ENCODE measurements at places on chromosomes 16 and 17.

DNA sequence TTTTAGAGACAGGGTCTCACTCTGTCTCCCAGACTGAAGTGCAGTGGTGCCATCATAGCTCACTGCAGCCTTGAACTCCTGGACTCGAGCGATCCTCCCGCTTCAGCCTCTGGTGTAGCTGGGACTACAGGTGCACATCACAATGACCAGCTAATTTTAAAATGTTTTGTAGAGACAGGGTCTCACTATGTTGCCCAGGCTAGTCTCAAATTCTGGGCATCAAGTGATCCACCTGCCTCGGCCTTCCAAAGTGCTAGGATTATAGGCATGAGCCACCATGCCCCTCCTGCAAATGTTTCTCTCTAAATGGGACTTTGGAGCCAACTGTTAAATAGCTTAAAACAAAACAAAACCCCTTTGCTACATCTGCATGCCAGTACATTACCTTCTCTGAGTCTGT lies 82.2 kb upstream of the BRD7 start:
- no peak for DNase-seq

GRCh38 chr16:58419241-58419990 lies 27.1 kb downstream of the GINS3 start:
- no peak for DNase-seq

GRCh38 chr16:57427307-57427706 lies 19.9 kb downstream of the CIAPIN1 start:
- no peak for DNase-seq

- no peak for DNase-seq
These were observed 11.7 kb upstream of the LLGL1 start for GRCh38 chr17:18213666-18214270.

DNA sequence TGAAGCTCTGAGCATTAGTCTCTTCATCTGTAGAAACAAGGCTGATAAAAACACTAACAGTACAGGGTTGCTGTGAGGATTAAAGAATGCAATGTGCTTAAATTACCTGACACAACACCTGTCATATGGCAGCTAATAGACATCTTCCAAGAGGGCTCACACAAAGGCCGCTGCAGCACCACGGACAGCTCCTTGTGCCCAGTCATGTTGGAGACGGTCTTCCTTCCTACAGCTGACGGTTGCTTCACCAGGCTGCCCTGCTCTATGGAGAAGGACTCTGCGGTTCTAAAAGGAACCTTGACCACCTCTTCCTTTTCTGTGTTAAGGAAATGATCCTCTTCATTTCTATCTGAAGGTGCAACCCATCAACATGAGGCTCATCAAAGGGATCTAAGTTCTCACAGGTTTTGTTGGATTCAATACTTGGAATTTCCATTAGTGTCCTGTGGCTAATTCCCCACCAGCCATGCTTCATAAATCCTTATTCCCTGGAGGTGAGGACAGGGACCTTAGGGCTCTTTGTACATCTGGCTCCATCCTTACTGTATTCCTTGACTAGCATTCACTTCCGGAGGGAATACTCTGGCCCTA lies 138.9 kb upstream of the CES5A start:
- DNase-seq = no peak

DNA sequence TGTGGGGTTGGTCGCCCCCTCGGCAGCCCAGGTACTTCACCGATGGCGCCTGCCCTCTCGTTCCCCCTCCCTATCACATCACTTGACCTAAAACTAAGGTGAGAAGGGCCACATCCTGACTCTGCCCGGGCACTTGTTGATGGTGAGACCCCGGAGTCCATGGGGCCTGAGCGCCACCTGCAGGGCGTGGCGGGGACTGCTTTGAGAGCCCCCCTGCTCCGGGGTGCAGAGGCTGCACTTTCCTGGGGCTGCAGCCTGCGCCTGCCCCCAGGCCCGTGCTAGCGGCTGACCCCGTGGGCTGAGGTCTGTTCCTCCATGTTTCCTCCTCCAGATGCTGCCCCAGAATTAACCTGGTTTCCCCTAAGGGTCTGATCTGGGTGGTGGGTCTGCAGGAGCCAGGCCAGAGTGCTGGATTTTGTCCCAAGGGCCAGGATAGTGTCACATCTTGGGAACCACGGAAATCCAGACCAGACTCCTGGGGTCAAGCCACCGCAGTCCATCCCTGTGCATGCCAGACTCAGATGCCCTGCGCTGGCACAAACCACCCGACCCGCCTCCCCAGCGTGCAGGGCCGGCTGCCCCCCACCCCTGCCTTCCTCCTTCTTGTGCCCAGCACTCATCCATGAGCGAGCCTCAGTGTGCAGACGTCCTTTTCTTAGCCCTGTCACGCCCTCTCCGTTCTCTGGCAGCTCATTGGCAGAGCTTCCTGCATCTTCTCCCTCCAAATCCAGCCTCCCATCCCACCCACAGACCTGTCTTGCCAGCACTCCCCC lies 2.7 kb downstream of the NDUFAF8 start:
- peak; percentile 46 for DNase-seq

DNA sequence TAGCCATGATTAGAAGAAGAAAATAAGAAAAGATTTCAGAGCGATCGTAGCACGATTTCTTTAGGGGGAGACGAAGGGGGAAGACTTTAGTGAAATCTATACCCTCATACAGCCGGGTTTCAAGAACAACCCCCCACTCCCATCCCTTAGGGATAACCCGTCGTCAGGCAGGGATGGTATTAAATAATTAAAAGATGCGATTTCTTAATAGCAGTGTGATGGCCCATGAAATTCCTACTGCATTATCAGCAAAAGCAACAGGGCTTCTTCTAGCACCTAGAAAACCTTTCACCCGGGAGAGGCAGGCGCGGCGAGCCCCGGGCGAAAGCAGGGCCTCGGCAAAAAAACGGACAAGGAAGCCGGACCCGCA lies 1.4 kb downstream of the CDH11 start:
- DNase-seq = no peak

- no peak for DNase-seq
These were observed 96.1 kb downstream of the C17orf67 start for GRCh38 chr17:56737421-56738161.

DNA sequence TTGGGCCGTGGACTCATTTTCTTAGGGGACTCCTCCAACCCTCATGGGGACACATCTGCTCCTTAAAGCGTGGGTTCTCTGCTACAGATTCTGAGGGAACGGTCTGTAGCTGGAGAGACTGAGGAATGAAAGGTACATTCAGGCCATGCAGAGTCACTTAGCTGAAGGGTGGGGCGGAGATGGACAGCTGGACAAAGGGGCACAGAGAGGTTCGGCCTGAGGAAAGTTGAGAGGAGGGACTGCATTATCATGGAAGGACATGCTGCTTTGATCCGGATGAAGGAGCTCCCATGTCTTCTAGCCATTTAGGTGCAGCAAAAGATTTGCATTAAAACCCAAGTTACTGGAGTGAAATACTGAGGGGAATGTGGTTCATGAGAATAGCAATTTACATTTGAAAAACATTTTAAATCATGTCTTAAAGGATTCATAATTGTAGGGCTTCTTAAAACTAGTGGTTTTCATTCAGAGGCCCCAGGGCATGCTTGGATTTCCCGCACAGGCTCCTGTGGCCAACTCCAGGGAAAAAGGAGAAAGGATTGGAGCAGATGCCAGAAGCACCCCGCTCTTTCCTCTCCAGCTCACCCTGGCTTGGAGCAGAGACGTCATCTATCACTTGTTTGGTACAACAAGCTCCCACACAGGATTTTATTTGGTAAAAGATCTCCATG lies 54.2 kb downstream of the CDRT4 start:
- DNase-seq = no peak

GRCh38 chr17:28443901-28444638 lies 29.4 kb upstream of the SLC13A2 start:
- no peak for DNase-seq

DNA sequence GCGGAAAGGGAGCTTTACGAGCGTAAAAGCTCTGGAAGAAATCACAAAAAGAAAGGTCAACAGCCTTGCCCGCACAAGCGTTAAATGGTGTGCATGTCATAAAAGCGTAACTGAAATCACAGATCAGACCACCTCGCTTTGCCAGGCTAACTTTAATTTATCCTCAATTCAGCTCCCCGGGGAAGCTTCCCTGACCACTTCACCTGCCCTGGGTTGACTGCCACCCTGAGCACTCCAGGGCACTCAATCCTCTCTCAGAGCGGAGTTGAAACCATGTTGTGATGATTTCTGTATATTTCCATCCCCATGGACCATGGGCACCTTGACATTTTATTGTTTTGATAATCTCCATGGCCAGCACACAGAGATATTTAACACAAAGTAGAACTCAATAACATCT lies 16.1 kb upstream of the NAGS start:
- no peak for DNase-seq

GRCh38 chr17:46810837-46811236 lies 7.7 kb downstream of the WNT3 start:
- DNase-seq = no peak

GRCh38 chr16:67528870-67529581 lies 397 bp downstream of the RIPOR1 start:
- no peak for DNase-seq

DNA sequence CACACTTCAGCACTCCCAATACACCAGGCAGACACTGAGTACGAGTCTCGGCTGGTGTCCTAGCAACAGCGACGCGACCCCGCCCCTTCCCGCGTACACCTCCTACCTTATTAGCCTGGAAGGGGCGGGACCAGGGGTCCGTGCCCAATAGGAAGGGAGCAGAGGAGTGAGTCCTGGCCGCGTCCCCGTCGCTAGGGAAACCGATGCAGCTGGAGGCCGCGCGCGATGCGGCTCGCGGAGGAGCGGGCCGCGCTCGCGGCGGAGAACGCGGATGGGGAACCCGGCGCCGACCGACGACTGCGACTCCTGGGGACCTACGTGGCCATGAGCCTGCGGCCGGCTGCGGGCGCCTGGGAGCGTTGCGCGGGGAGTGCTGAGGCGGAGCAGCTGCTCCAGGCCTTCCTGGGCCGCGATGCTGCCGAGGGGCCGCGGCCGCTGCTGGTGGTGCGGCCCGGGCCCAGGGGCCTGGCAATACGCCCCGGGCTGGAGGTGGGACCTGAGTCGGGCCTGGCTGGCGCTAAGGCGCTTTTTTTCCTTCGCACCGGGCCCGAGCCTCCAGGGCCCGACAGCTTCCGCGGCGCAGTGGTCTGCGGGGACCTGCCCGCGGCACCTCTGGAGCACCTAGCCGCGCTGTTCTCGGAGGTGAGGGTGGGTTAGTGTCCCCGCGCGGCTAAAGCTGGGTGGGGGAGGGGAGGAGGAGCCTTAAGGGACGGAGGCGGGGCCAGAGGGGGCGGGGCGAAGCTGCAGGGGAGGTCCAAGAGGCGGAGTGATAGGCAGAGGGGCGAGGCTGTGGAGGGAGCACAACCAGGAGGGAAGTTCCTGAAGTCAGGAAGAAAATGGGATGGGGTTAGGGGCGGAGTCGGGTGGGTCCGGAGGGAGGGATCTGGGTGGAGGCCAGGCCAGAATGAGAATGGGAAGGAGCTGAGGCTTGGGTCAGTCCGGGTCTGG lies at the start of gene DNAH9:
Gene DNAH9, plus strand, starts transcription at position 197 of the 948 bp plus-strand sequence. Its CDS starts 29 bp downstream, at position 226.
- no peak for DNase-seq

DNA sequence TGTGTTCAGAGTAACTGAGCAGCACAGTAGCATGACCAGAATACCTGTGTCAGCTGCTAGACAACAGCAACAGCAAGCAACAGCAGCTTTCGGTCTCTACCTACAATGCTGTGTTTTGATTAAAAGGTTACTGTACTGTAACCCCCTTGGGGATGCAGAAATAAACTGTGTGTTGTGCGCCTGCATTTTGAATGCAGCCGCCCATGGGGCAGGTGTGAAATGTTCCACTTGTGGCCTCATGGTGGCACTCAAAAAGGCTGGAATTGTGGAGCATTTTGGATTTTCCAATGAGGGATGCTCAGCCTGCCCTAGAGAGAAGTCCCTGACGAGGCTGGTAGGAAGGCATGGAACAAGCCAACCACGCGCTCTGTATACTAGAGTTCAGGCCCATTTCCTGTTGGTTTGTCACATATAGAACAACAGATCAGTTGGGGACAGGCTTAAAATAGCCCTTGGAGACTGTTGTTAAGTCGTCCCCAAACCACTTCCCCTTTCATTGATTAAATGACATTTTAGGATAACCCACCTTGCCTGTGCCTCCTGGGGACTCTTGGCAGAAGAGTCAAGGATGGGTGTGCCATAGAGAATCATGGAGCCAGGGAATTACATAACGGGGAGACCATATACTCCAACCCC lies 27.1 kb downstream of the SCPEP1 start:
- no peak for DNase-seq

GRCh38 chr17:65556014-65556909 lies 5.2 kb downstream of the AXIN2 start:
- peak; percentile 86 for DNase-seq

DNA sequence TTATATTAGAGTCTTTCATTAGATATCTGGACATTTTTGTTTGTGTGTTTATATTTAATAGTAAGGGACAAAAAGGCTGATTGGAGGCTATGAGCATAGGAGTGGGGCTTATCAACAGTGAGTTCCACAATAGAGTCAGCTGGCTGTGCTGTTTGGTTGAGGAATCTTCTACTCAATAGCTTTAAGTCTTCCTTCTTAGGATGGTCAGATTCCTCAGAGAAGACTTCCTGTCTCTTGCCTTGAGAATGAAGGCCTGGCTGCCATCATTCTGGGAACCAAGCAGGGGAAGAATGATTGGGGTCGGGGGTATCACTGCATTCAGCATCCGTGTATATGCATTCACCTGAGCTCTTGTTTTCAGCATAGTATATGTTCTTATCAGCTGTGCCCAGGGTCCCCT lies 31.9 kb upstream of the ABCC11 start:
- DNase-seq = no peak

DNA sequence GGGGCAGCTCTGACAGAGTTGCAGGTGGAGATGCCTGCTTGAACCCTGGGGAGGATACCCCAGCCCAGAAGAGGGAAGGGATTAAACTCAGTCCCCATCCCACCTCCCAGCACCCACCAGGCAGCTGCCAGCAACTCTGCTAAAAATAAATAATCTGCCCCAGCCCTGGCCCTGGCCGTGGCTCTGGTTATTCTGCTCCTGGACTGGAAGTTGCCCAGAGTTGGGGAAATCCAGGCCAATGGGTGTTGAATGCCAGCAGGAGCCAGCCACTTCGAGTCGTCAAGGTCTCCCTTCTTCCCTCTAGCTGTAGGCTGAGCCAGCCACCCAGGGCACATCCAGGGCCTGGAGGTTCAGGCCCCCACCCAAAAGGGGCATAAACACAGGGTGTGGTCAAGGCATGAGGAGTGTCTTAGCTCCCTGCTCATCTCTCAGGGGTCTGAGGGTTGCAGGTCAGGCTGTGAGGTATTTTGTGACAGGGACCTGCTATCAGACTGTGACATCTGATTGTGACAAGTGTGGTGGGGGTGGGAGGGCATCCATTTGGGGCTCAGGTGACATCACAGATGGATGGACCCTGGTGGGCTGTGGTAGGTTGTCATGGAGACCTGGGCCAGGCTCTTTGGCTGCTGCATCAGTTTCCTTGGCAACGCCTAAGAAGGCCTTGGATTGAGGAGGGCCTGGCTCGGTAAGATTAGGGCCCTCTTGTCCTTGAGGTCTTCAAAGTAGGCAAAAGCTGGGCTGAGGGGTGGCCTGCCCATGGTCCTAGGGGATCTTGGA lies 1.0 kb upstream of the RRAD start:
- no peak for DNase-seq

DNA sequence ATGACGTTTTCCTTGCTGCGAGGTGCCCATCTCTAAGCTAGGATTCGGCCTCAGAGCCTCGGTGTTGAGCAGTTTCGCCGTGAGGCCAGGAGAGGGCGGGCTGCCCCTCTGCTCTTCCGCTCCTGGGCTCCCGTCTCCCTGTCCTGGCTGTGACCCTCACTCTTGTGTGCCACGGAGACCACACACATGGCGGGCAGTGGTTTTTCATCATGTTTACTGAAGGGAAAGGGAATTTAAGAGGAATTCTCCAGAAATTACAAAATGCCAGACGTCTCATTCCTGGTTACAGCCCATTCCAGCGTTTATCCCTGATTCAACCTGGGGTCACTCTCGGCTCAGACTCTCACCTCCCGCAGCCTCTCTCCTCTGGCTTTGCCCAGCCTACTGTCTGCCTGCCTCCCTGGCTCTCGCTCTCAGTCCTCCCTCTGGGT lies 96.8 kb upstream of the ELAC2 start:
- DNase-seq = no peak
